ENCODE measurements at places on chromosomes 1 and 21.
A peak's percentile ranks its signal among the peaks of the same experiment; 100 is the strongest.

- no peak for DNase-seq
- no peaks in the 10 kb centered on the region for H3K36me3 ChIP-seq
- no peaks in the 10 kb centered on the region for H3K27me3 ChIP-seq
- H3K4me1 ChIP-seq = no peaks in the 10 kb centered on the region
Observed at GRCh38 chr21:33802481-33802880, 113.1 kb downstream of the ATP5PO start.

- peak; percentile 74 for DNase-seq
- peak overlapping the region; percentile 99 for H3K27ac ChIP-seq
- H3K27me3 ChIP-seq = peaks cover 33% of the 10 kb centered on the region
- peak overlapping the region; percentile 72 for H3K4me3 ChIP-seq
Observed at GRCh38 chr21:42684109-42684916, 30.9 kb downstream of the PDE9A start.

GRCh38 chr1:155882235-155882634, 22.9 kb downstream of the SYT11 start:
- peaks cover 3% of the 10 kb centered on the region for H3K36me3 ChIP-seq
- H3K4me3 ChIP-seq = no peak overlapping the region
- DNase-seq = no peak
- H3K27me3 ChIP-seq = peaks cover 6% of the 10 kb centered on the region

DNA sequence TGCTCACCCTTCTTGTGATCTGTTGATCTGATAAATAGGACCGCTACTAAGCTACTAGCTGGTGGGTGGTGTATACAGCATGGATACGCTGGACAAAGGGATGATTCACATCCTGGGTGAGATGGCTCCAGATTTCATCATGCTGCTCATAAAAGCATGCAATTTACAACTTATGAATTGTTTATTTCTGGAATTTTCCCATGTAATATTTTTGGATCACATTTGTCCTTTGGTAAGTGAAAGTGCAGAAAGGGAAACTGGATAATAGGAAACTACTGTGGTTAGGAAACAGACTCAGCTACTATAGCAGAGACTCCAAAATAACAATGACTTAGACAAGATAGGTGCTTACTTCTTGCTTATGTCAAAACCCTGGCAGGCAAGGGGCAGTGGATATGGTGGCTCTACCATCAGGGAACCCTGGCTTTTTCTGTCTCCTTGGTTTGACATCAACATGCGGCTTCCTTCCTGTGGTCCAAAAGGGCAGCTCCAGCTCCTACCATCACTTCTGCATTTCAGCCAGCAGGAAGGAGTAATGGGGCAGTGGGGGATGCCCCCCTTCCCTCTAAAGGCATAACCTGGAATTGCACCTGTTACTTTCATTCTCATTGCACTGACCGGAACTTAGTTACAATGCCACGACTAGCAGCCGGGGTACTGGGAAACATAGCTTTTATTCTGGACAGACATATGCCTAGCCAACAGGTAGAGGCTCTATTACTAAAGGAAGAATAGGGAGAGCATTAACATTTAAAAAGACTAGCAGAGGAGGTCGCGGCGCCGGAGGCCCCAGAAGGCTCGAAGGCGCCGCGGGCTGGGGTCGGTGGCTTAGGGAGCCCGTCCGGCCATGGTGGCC, 13.8 kb upstream of the AK2 start:
- H3K4me1 ChIP-seq = peaks cover 15% of the 10 kb centered on the region
- H3K4me3 ChIP-seq = no peak overlapping the region
- H3K27ac ChIP-seq = no peak overlapping the region
- peaks cover 2% of the 10 kb centered on the region for H3K36me3 ChIP-seq
- peaks cover 26% of the 10 kb centered on the region for H3K27me3 ChIP-seq

GRCh38 chr1:177464686-177465085, 293.9 kb downstream of the BRINP2 start:
- no peaks in the 10 kb centered on the region for H3K27me3 ChIP-seq
- no peak overlapping the region for H3K4me3 ChIP-seq
- no peak overlapping the region for H3K27ac ChIP-seq
- H3K36me3 ChIP-seq = no peaks in the 10 kb centered on the region
- no peaks in the 10 kb centered on the region for H3K4me1 ChIP-seq
- DNase-seq = no peak

DNA sequence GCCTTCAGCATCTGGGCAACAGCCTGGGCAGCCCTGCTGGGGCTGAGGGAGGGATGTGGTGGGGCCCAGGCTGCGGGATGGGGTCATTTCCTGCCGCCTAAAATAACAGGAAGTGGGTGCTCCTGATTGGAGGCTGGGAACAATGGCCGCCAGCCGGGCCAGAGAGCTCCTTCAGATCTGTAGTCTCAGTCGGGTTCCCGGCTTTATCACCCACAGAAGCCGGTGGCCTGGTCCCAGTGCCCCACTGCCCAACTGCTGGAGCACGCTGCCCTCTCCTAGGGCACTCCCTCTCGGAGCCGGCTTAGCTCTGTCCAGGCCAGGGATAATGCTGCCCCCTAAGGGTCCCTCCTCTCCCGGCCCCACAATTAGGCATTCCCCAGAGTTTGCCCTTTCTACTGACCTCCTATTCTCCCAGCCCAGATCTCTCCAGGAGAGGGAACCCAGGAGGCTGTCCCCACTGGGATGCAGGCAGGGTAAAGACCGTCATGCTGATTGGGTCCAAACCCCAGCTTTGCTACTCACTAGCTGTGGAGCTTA, 5.1 kb downstream of the MAP7D1 start:
- H3K4me3 ChIP-seq = peak overlapping the region; percentile 71
- H3K4me1 ChIP-seq = peaks cover 69% of the 10 kb centered on the region
- DNase-seq = peak; percentile 86
- peaks cover 58% of the 10 kb centered on the region for H3K36me3 ChIP-seq

DNA sequence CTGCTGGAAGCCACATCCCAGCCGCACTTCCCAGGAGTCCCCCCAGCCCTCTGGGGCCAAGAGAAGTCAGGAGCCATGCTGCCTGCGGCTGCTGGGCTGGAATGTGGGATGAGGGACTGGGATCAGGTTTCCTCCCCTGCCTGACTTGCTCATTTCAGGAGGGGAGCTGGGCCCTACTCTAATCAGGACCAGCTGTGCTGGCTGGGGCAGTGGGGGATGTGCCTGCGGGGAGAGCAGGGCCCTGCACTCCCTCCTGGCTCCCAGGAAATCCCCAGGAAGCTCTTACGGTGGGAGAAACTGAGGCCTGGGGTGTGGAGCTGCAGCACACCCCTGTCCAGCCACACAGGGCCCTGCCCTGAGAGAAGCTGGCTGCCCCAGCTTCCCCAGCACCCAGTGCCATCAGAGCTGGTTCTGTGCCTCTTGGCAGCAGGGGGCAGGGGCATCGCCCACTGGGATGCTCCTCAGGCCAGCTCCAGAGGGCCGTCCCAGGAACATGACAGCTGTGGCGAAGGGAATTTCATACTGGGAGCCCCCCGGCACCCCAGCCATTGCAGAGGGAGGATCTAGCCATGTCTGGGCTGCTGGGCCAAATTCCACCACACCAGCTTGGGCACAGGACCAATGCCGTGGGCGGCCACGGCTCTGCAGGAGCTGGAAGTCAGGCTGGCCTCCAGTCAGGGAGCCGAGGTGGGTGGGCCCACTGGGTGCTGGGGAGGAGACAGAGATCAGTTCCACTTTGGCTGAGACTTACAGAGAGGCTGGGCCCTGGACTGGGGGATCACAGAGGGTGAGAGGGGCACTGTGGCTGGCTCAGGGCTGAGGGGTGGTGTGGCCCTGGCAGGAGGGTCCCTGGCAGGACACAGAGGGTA, 21.3 kb upstream of the PRSS38 start:
- H3K27me3 ChIP-seq = peaks cover 35% of the 10 kb centered on the region
- no peaks in the 10 kb centered on the region for H3K36me3 ChIP-seq
- H3K4me1 ChIP-seq = peaks cover 4% of the 10 kb centered on the region
- no peak overlapping the region for H3K4me3 ChIP-seq

DNA sequence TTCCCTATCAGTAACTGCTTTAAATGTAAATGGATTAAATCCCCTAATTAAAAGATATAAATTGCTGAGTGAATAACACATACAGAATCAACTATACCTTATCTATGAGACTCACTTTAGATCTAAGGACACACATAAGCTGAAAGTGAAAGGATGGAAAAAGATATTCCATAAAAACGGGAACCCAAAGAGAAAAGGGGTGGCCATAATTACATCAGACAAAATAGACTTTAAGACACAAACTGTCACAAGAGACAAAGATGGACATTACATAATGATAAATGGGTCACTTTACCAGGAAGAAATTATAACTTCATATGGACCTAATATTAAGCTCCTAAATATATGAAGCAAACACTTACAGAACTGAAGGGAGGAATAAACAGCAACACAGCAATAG, 59.2 kb downstream of the SLC25A24 start:
- peaks cover 32% of the 10 kb centered on the region for H3K36me3 ChIP-seq
- no peak overlapping the region for H3K4me3 ChIP-seq
- DNase-seq = no peak
- no peak overlapping the region for H3K27ac ChIP-seq

GRCh38 chr1:1974834-1975233, 28.8 kb downstream of the CFAP74 start:
- peaks cover 1% of the 10 kb centered on the region for H3K36me3 ChIP-seq
- no peaks in the 10 kb centered on the region for H3K4me1 ChIP-seq
- no peak overlapping the region for H3K27ac ChIP-seq

DNA sequence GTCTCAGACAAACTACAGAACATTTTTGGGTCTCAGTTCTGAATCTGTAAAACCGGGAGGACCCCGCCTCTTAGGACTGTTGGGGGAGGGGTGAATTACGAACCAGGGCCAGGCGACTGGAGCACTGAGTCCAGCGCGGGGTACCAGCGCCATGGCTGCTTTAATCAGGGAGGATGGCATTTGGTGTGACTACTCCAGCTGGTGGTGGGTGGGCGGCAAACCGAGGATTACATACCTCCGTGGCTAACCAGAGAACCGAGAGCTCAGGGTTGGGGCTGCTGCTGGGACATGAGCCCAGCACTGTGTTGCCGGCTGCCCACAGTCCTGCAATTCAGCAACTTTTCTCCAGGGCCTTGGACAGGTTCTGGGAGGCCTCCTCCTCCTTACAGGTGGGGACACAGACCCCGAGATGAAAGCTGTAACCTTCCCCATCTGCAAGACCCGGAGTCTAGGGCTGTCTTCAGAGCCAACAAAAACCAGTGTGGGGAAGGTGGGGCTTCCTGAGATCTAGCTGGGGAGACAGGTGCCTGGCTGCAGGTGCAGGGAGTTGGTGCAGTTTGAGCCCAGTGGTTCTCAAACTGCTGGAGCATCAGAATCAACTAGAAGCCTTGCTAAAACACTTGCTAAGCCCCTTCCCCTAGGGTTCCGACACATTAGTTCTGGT, 273.5 kb downstream of the FOXD2 start:
- peaks cover 92% of the 10 kb centered on the region for H3K27me3 ChIP-seq
- H3K4me1 ChIP-seq = peaks cover 8% of the 10 kb centered on the region
- DNase-seq = no peak
- H3K4me3 ChIP-seq = no peak overlapping the region
- peak overlapping the region; percentile 7 for H3K27ac ChIP-seq
